ENCODE measurements at places on chromosomes 5 and 9.

DNA sequence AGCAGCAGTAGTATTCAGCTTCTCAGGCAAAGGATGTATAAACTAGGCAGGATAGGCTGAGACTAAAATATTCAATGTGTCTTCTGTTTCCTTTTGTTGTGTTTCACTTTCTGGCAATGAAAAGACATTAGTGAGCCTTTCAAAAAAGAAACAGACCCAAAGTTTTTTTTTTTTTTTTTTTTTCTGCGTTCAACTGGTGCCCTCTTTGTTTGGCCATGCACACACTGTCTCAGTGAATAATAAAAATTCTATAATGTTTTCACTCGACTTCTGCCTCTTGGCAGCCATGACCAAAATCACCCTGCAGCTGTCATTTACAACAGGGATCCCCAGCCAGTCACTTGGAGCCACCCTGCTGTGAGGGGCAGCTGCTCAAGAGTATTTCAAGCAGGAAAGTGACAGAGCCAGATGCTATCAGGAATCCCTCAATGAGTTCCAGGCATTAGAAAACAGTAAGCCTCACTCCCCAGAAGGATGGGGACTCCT lies 44.0 kb upstream of the MAN2A1 start:
- DNase-seq, result no peak

DNA sequence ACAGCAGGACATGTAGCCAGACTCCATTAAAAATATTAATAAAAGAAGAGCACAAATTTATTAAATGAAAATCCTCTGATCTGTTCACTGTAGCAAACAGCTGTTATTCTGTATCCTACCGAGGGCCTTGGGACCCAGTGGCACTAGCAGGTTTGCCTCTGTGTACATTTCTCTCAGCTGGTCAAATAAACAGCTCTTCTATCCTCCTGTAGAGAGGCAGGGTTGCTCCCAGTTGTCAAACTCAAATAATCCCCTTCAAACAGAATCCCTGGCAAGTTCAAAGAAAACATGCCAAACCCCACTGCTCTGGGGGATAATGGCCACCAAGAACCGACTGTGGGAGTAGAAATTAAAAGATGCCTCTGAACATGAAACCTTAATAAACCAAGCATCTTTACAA lies 1262.0 kb upstream of the DMAC1 start:
- no peak for DNase-seq

DNA sequence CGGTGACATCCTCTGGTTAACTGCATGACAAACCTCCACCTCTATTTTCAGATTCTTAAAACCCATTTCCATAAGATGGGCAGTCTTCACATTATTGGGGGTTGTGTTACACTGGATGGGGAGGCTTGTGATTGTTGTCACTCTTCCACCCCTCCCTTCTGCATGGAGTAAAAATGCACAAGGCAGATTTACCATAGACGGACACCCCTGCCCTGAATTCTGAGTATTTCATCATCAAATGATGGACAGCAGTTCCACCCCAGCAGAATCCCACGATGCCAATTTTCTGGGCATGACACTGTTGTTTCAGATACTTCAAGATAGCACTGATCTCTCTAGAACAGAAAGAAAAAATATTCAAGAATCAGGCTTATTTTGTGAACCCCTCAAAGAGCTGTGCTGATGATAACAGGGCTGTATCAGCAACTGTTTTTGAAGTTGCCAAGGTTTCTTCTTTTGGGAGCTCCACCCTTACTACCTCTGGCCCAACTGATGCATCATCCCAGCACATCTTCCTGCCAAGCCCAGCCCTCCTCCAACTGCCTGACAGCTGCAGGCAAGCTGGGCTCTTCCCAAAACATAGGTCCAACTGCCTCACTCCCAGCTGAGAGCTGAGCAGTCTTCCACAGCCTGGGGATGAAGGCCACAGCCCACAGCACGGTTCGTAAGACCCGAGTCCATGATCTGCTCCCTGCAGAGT lies 21.4 kb downstream of the CMBL start:
- DNase-seq, result peak; percentile 75

GRCh38 chr9:113228130-113228665 lies 6.9 kb downstream of the SLC31A1 start:
- no peak for DNase-seq

- DNase-seq, result no peak
Observed at GRCh38 chr5:3329427-3329826, 266.2 kb upstream of the IRX1 start.

GRCh38 chr9:92746567-92747458 lies 17.8 kb downstream of the BICD2 start:
- no peak for DNase-seq

DNA sequence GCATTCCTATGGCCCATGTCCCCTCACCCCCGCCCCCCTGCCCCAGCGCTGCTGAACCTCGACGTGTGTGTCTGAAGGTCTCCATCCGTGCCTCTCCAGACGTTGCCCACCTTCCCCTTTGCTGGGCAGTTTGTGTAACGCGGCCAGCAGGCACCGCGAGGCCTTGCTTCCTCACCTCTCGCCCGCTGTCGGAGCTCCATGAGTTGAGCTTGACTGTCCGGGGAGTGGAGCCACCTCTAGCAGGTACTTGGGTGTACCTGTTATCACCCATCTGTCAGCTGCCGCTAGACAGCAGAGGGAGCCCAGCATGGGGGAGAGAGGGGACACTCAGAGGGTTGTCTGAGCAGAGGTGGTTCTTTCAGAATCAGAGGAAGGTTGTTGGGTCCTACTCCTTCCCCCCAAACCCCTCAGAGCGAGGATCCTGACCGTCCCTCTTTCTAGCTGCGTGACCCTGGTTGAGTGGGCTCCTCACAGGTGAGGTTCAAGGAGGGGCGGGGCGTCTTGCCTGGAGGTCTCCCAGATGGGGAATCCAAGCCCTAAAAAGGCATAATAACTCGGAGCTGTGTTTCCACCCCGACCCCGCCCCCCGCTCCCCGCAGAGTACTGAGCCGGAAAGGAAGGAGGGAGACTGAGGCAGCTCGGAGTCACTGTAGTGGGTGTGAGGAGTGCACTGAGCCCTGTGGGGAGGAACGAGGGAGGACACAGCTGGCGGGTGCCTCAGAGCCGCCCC lies 184.7 kb downstream of the C9orf50 start:
- no peak for DNase-seq

DNA sequence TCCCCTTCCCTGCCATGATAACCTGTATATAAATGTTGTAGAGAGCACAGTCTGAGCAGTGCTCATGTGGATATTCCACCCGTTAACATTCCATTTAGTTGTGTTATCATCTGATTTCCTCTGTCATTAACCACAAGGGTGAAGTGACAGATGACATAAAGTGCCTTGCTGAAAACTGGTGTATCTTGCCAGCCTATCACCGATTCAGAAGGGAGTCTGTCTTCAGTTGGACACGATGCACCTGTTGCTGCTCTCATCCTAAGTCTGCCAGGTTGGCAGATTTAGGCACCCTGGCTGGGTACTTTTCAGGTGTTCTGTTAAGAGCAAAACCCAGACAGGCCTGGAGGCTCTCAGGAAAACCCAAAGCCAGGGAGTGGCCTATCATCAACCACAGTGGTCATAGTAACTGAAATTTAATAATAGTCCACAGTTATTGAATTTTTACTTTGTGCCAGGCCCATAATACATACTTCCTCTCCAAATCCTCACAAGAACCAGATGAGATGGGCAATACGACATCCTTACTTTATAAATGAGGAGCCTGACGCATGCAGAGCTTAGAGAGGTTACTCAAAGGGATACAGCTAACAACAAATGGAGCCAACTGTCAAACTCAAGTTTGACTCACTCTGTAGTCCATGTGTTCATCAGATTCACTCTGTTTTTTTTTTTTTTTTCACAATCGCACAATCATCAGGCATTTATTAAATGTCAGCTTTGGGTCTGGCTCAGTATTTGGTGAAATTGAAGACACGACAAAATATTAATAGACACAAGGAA lies 100.7 kb upstream of the SPRY4 start:
- DNase-seq, result no peak

DNA sequence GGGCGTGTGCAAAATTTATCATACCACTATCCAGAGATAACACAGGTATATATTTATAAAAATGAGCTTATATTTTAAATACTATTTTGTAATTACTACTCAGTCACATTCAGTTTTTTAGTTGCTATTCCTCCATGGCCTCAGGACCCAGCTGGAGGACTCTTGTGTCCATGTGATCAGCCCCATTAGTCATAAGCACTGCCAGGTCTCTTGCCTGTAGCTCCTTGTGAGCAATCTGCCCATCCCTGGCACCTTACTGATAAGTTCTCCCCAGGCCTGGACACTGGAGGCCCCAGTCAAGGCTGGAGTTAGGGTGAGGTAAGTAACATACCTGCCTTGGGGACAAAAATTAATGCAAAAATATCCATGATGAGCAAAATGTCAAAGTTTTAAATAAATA lies 29.5 kb upstream of the ADRB2 start:
- no peak for DNase-seq

GRCh38 chr5:67543720-67544270 lies 347.2 kb upstream of the CD180 start:
- DNase-seq, result no peak

DNA sequence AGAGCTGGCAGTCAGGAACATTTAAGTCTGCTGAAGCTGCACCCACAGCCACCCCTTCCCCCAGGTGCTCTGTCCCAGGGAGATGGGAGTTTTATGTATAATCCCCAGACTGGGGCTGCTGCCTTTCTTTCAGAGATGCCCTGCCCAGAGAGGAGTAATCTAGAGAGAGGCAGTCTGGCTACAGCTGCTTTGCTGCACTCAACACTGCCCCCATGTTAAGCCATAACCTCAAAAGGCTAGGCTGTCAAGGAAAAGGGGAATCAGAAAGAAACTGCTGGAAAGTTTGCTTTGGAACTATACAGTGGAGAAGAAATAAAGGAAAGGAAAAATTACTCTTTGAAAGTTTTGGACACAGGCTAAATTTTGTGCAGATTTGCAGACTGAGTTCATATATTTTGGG lies 127.2 kb downstream of the MACIR start:
- DNase-seq, result no peak

- no peak for DNase-seq
Observed at GRCh38 chr5:81232464-81233079, 550 bp upstream of the CKMT2 start.

GRCh38 chr5:149028984-149029383 lies 33.9 kb downstream of the SH3TC2 start:
- DNase-seq, result no peak

GRCh38 chr9:115196919-115197318 lies 79.0 kb upstream of the TNC start:
- DNase-seq, result no peak

- DNase-seq, result no peak
Observed at GRCh38 chr5:88033191-88033590, 235.5 kb downstream of the TMEM161B start.

GRCh38 chr9:33025572-33026342 lies 684 bp downstream of the DNAJA1 start:
- DNase-seq, result peak; percentile 42

DNA sequence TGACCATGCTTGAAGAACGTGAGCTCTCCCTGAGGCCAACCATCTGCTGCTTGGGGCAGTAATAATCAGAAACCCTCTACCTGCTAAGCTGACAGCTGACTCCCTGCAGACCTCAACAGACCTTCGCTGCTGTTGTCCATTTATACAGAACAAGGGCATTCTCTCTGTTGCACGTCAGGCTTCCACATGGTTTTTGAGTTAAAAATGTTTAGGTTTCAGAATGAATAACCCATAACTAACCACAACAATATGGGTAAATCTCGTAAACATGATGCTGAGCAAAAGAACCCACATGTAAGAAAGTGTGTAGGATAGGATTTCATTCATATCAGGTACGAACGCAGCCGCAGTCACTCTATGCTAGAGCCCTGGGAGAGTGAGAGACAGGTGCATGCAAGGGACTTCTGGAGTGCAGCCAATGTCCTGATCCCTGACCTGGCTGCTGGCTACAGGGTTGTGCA lies 348.5 kb downstream of the MED10 start:
- DNase-seq, result no peak

DNA sequence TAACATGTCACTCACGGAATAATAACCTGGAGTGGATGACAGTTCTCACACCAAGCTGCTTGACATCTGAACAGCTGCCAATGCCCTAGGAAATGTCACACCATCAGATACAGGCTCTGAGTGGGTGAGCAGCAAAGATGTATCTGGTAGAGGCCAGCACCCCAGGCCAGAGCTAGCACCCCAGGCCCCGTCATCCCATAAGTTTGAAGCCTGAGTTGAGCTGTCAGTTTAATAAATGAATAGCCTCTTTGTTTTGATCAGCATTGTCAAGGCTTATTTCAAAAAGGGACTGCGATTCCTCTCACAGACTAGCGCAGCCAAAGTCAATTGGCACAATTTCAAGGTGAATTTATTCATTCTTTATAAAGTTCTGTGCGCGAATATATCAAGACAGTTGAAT lies 1327.1 kb downstream of the MAT2B start:
- DNase-seq, result no peak

DNA sequence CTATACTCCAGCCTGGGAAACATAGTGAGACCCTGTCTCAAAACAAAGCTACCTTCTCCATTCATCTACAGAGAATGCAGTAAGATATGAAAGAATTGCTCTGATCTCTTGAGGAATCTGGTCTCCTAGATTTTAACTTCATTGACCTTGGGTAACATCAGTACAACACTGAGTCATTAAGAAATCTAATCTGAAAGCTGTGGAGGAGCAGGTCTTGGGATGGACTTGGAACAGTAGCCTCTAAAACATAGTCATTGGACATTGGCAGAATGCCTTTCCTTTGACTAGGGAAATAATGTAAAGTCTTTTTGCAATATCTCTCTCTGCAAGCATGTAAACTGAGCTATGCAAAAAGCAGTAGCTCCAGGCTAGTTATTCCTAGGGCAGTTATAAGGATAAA lies 58.1 kb downstream of the KCNN2 start:
- DNase-seq, result no peak

GRCh38 chr9:92506184-92506857 lies 24.0 kb upstream of the ASPN start:
- DNase-seq, result no peak

GRCh38 chr9:35257986-35258659 lies 96.3 kb downstream of the UNC13B start:
- DNase-seq, result no peak

DNA sequence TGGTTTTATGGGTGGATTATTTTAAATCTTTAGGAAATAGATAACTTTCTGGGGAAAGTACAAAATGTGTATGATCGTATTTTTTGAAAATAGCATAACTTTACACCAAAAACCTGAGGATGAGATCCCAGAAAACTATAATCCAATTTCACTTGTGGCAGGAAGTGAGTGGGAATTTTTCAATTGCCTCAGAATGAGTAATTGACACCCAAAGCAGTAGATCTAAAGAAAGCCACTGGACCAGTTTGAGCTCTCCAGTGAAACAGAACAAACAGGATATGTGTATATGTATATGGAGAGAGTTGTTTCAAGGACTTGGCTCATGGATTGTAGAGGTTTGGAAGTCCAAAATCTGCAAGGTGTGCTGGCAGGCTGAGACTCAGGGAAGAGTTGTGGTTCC lies 109.2 kb upstream of the SHB start:
- no peak for DNase-seq

- DNase-seq, result no peak
Observed at GRCh38 chr5:103021314-103021713, 98.6 kb downstream of the GIN1 start.

DNA sequence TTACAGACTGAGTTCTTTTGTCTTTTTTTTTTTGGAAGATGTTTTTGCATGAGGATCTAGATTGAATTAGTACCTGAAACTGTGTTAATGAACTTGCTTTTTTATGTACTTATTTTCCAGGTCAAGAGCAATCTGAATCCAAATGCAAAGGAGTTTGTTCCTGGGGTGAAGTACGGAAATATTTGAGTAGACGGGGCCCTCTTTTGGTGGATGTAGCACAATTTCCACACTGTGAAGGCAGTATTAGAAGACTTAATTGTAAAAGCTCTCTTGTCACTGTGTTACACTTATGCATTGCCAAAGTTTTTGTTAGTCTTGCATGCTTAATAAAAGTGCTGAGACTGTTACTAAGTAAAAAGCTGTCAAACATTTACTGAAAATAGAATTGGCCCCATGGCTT lies 14.5 kb downstream of the SLC23A1 start:
- no peak for DNase-seq
